ENCODE measurements at places on chromosomes 4 and X. TPM values are rescaled to one million over a fixed set of nuclear protein-coding genes. Genes with fewer than 3 reads are reported as not detected.

DNA sequence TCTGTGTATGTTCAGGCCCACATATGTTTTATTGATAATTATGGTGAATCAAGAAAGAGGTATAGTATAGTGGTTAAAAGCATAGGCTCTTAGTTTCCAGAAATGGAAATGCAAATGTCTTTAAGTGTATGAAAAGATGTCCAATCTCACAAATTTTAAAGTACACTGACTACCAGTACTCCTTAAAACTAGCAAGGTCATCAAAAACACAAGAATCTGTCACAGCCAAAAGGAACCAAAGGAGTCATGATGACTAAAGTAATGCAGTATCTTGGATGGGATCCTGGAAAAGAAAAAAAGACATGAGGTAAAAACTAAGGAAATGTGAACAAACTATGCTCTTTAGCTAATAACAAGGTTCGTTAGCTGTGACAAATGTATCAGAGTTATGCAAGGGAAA lies 661 bp upstream of the RBM41 start:
- peaks cover 19% of the 10 kb centered on the region for H3K4me1 ChIP-seq
- H3K36me3 ChIP-seq: peaks cover 10% of the 10 kb centered on the region
- no peak for DNase-seq

Gene F8A3
- total RNA-seq: 12.8 TPM

GRCh38 chrX:41313419-41313818 lies 20.5 kb upstream of the DDX3X start:
- H3K27ac ChIP-seq: no peak overlapping the region
- H3K4me3 ChIP-seq: no peak overlapping the region
- no peaks in the 10 kb centered on the region for H3K27me3 ChIP-seq

GRCh38 chrX:133285341-133285740 lies 67.2 kb upstream of the TFDP3 start:
- H3K36me3 ChIP-seq: no peaks in the 10 kb centered on the region
- DNase-seq: no peak
- peaks cover 1% of the 10 kb centered on the region for H3K27me3 ChIP-seq
- H3K27ac ChIP-seq: no peak overlapping the region
- H3K4me3 ChIP-seq: no peak overlapping the region

Gene TCEAL7
- total RNA-seq: not detected

Gene ZNF674
- total RNA-seq: 2.0 TPM

GRCh38 chrX:11100281-11101035 lies 10.7 kb upstream of the HCCS start:
- no peak overlapping the region for H3K27ac ChIP-seq
- no peaks in the 10 kb centered on the region for H3K4me1 ChIP-seq
- H3K36me3 ChIP-seq: peaks cover 4% of the 10 kb centered on the region
- H3K27me3 ChIP-seq: no peaks in the 10 kb centered on the region
- no peak overlapping the region for H3K4me3 ChIP-seq

GRCh38 chrX:118459494-118459893 lies 36.1 kb upstream of the DOCK11 start:
- H3K4me1 ChIP-seq: no peaks in the 10 kb centered on the region
- H3K4me3 ChIP-seq: no peak overlapping the region
- no peaks in the 10 kb centered on the region for H3K27me3 ChIP-seq
- H3K27ac ChIP-seq: no peak overlapping the region

Gene GAGE12G
- not detected for total RNA-seq

Measured in activated CD8-positive, alpha-beta T cell treated with anti-CD3 and anti-CD28 coated beads for 36 hours (primary cell).